ENCODE measurements at places on chromosomes 3 and 15.

- no peak for DNase-seq
These were observed 921 bp downstream of the FBXL2 start for GRCh38 chr3:33278163-33278562.

- DNase-seq = no peak
These were observed 76.1 kb downstream of the REC114 start for GRCh38 chr15:73518876-73519733.

GRCh38 chr3:31754575-31755278 lies 222.0 kb downstream of the STT3B start:
- no peak for DNase-seq

GRCh38 chr15:58748040-58748851 lies 1.3 kb downstream of the ADAM10 start:
- no peak for DNase-seq

DNA sequence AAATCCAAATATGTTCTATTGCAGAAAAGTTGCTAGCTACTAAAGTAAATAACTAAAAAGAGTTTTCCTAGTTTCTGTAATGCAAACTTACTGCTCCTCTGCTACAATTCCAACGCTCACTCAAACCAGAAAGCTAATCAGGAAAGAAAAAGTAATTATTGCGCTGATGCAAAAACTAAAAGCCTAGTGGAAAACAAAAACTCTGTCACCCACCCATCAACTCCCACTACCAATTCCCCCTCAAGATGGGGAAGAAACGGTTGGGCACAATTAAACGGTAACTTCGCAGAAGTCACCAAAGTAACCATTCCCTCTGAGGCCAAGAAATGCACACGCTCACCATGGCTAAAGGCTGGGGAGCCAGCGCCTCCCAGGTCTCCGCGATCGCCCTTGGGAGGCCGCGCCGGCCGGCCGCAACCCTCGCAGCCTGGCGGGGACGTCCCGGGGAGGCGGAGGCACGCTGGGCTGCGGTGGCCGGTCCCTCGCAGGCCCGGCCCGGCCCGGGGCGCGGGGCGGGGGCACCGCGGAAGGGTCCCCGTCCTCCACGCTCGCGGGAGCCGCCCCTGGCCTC lies 684 bp downstream of the SLTM start:
- no peak for DNase-seq

GRCh38 chr15:33111041-33111451 lies 83.5 kb downstream of the FMN1 start:
- no peak for DNase-seq

GRCh38 chr3:66633402-66634381 lies 132.9 kb upstream of the LRIG1 start:
- DNase-seq = no peak

DNA sequence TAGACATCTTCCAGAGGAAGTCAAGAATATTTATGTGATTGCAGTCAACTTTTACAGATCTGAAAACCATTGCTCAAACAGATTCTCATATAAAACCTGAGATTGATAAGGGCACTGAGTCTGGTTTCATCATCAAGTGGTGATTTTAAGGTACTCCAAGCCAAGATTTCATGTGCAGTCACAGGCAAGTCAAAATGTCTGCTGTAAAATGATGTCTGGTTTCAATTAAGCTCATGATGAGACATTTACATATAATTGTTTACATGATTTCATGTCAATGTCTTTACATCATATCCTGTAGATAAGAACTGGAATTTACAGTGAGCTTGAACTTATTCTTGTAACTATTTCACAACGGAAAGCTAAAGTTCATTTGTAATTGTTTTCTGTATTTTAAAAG lies 1215.5 kb downstream of the ROBO2 start:
- DNase-seq = no peak

DNA sequence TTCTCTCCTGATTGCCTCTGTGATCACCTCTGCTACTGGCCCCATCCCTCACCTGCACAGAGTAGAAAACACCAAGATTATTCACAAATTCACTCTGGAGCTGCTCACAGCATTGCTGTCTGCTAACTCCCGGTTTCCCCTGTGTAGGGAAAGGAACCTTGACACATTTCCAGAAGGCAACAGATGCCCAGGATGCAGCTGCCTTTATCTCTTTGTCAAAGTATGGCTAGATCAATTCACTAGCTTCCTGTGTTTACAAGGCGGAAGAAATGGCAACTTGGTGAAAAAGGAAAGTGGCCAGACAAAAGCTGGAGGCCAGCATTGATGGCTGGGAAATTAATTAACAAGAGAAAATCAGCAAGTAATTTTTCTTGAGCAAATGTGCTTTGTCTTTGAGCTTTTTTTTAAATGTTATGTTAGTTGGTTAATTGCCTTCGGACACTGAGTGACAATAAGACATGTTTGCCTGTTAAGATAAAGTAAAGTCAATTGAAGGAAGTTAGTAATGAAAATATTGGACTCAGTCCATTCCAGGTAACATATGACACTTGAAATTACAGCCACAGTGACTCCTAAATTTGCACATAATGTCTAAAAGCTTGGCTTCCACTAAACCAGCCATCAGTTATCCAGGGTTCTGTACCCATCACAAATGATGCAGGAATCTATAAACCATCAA lies 394.6 kb upstream of the IL12A start:
- DNase-seq = no peak

GRCh38 chr3:191280111-191280510 lies 49.1 kb upstream of the CCDC50 start:
- no peak for DNase-seq

DNA sequence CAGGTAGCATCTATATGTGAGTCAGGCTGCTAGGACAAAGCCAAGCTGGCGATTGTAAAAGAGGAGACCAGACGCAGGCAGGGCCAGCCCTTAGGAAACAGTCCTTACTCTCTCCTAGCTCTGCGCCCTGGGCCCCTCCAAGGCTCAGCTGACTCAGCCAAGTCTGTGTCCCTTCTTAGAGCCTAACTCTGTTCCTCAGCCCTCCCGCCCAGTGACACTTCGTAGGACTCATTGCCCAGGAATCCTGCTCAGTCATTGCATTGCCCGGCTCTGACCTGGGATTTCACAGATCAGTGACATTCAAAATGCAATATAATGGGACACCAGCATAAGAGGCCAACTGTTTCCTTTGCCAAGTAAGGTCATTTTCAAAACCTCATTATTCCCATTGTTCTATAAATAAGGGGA lies 244.2 kb downstream of the TLE3 start:
- no peak for DNase-seq

GRCh38 chr3:87082796-87083440 lies 92.0 kb upstream of the VGLL3 start:
- DNase-seq = peak; percentile 56

DNA sequence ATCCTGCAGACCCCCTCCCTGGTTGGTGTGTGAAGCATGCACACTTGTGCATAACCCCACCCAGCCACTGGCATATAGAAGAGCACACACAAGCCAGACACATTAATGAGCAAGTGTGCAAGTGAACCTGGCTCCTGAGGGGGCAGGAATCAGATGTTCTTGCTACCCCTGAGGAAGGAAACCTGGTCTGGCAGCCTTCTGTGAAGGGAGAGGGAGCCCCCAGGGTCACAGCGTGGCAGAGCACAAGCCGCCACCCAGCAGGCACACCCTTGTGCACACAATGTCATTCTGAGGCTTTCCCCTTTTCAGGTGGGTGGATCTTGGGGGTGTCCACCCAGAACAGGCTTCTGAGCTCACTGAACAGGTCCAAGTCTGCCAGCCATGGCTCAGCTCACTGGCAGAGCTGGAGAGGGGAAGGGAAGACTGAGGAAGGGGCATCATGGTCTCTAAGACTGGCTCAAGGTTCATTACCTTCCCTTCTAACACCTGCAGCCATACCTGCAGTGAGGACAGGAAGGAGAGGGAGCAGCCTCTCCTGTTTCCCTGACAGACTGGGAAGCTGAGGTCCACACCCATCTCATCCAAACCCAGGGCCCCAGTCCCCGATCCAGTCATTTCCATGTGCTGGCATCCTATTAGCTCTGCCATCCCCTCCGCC lies 31.6 kb upstream of the SEMA3F start:
- no peak for DNase-seq

DNA sequence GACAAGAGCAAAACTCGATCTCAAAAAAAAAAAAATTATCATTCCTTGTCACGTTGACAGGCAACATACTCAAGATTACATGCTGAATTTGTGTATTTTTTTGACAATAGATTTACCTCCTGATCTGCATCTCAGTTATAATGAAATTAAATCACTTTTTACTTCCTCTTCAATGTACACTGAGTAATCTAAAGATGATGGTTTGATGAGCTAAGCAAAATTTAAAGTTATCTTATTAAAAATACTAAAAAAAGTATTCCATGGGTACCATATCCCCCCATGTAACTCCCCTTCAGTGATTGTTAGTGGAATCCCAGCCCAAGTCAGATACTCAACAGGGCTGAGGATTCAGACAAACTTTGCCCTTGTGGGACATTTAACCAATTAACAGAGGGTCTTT lies 463.2 kb downstream of the OCA2 start:
- DNase-seq = no peak

DNA sequence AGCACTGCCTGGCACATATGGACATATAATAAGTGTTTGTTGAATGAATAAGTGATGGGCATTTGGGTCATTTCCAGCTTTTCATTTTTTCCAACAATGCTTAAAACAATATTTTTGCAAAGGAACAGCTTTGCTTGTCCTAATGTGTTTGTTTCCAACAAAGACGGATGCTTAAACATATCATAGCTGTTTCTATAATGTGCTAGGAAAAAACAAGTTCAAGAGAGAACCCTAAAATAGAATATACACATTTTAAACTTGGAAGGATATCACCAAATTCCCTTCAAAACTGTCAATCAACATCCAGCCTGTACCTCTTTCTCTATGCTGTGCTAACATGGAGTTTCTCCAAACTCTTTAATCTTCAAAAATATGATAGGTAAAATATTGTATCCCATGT lies 224.5 kb upstream of the WNT5A start:
- no peak for DNase-seq

DNA sequence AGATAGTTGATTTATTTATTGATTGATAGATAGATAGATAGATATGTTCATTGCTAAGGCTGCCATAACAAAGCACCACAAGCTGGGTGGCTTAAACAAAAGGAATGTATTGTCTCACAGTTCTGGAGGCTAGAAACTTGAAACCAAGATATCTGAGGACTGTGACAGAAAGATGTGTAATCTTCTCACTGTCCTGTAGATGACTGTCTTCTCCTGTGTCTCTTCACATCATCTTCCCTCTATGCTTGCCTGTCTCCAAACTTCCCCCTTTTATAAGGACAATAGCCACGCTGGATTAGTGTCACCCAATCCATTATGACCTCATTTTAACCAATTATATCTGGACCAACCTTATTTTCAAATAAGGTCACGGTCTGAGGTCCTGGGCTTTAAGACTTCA lies 40.9 kb downstream of the GNB4 start:
- DNase-seq = no peak

DNA sequence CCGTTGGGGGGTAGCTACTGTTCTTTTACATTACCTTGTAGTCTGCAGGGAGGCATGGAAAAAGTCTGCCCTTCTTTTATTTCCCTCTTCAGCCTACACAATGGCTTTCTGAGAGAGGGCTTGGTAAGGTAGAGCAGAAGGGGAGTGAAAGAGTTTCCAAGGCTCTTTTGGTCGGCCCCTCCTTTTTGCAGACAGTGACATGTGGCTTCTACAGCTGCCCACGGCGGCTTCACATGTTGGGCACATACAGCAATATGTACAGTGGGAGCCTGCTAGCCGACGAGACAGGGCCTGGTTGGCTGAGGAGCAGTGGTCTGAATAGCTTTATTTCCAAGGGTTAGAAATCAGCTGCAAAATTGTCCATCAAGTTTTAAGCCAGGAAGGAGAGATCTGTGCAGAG lies 4.0 kb downstream of the INAFM2 start:
- no peak for DNase-seq

All from smooth muscle cell of the brain vasculature (primary cell).